ENCODE measurements at places on chromosomes 7 and 10. TPM values are rescaled to one million over a fixed set of nuclear protein-coding genes. Genes with fewer than 3 reads are reported as not detected.

- DNase-seq, result no peak
Measured at GRCh38 chr10:107971973-107972372, 807.5 kb upstream of the SORCS1 start.

DNA sequence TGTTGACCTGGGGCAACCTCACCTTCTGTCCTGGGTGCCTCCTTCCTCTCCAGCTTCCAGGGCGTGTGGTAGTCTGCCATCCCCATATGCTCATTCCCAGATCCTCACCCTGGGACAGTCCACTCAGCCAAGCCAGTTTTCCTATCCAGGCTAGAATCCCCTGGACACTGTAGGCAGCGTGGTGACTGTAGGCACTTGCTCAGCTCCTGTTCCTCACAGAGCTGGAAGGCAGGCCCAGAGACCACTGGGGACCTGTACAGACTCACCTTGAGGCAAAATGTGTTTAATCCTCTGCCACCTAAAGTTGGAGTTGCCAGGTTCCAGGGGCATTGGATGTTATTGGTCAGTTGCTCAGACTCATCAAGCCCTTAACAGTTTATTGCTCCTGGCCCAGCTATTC lies 2.4 kb upstream of the GRID1 start:
- DNase-seq, result no peak

CRYGN gene
- 0.59 TPM for total RNA-seq

DNA sequence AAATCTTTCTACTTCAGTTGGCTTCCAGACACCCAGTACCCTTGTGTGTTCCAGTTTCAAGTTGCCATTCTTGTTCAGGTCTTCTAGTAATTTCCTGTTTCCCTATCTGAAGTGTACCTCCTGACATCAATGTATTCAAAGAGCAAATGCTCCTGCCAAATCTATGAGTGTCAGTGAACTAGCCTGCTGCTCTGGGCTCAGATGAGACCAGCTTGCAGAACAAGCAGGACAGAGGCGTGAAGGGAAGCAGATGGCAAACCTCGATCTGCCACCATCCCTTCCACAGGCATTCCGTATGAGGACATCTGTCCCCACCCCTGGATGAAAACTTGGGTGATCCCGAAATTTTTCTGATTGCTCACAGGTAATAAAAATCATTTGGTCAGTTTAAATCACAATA lies 4.4 kb upstream of the MPP7 start:
- no peak for DNase-seq

TAX1BP1 gene
- 112 TPM for total RNA-seq

ITGB8 gene
- 35.1 TPM for total RNA-seq

DNA sequence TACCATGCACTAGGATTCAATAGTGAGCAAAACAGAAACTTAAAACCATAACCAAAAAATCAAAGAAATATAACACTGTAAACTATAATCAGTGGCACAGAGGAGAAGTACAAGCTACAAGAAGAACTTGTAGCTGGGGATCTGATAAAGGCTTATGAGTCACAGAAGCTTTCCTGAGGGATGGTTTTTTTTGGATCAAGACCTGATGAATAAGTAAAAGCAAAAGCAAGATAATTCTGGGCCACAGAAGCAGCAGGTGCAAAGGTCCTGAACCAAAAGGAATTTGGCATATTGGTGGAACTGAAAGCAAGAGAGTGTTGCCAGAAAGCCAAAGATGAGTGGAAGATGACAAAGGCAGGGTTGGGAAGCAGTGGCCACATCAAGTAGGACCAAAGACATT lies 37.4 kb upstream of the BET1 start:
- DNase-seq, result no peak

- peak; percentile 89 for DNase-seq
Measured at GRCh38 chr10:31142026-31142425, 110.4 kb upstream of the ZNF438 start.

IGFBP3 gene
- 2,046 TPM for total RNA-seq

ECD gene
- total RNA-seq, result 35.4 TPM

C10orf53 gene
- not detected for total RNA-seq

DNA sequence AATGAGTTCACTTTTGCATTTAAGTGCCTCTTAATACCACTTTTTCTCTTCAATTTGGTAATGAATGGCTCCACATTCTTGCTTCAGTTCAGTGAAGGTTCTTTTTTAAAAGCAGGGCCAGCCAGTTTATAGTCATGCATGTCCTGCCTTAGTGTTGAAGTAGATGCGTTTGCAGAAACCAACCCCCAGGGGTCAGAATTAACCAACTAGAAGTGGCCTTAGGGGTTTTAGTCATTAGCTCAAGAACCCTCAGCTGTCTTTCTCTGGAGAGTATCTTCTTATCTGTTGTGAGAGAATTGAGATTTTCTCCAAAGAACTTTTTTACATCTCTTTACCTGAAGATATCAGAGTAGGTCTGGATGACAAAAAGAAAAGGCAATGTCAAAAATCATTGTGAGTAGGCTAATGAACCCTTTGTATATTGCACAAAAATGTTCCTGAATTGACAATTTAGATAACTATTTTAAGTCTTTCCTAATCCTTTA lies 82.2 kb downstream of the PIK3CG start:
- peak; percentile 57 for DNase-seq

GRCh38 chr10:10605551-10606081 lies 412.1 kb upstream of the CELF2 start:
- peak; percentile 68 for DNase-seq

ZNF365 gene
- 9.1 TPM for total RNA-seq

GPR37 gene
- total RNA-seq, result 0.29 TPM

- DNase-seq, result no peak
Measured at GRCh38 chr7:128591705-128592104, 80.4 kb upstream of the GARIN1A start.

CCL24 gene
- not detected for total RNA-seq

GRCh38 chr7:46756996-46757395 lies 824.9 kb downstream of the TNS3 start:
- no peak for DNase-seq

OGDH gene
- 59.2 TPM for total RNA-seq

- no peak for DNase-seq
Measured at GRCh38 chr7:18450019-18450418, 45.5 kb upstream of the HDAC9 start.

ZNF488 gene
- 0.29 TPM for total RNA-seq

DNA sequence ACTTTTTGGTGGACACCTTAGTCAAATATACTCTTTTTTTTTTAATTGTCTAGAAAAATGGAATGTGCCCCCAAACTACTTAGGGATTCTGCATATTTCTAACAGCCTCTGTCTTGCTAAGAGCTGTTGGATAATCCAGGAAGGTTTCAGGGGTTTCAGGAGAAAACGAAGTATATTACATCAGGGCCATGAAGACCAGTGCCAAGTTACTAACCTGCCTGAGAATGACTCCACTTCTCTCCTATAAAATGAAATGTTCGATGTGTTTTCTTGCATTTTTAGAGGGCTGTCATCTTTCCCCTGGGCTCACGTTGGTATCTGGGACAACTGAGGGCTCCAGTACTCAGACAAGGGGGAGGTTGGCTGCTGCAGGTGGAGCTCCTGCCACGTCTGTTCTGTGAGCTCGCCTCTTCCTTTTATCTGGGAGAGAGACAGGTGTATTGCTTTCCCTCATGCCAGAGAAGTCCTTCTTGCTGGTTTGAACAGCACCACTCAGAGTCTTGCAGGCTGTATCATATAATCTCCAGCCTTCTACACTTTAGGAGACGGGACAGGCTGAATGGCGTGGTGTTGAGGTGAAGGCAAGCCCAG lies 71.3 kb downstream of the CAMK1D start:
- no peak for DNase-seq

DNA sequence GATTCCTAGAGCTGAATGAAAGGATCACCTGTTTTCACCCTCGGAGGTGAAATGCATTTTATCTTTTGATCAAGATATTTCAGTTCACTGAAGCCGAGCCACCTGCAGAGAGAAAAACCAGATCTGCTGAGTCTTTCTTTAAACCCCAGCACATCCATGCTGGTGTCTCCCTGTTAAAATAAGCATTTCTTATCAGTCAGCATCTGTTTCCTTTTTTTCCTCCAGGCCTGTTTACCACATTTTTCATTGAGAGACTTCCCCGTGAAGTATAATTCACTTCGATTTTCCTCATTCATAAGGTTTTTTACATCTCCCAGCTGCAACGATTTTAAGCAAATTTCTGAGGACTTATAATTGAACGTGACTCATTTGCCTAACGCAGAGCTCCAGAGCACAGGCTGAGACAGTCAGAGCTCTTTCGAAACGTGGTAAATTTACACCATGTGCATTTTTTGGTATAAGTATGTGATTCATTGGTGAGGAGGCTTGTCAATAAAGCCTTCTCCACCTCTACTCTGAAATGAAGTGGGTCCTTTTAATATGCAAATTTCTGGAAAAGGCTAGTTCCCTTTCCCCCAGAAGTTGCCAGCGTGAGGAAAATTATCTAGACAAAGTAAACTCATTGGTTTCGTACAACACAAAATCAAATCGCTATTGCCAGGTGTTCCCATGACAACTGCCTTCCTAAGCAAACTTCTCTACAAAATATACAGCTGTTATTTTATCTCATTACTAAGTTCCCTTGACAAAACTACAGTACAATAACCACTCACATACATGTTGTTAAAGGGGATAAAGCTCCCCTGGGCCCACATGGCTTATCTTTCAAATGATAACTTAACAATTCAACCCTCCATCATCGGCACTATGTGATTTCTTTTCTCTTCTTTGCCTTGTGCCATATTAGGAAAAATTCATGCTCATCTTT lies 374.8 kb upstream of the AKR1E2 start:
- peak; percentile 62 for DNase-seq

GRCh38 chr7:16046041-16046440 lies 359.6 kb upstream of the MEOX2 start:
- no peak for DNase-seq

- DNase-seq, result no peak
Measured at GRCh38 chr10:15208221-15208620, 39.7 kb upstream of the NMT2 start.

TMEM176A gene
- not detected for total RNA-seq

GRCh38 chr7:109126404-109127050 lies 556.9 kb downstream of the DNAJB9 start:
- DNase-seq, result no peak

HOXA7 gene
- 4.4 TPM for total RNA-seq

ZNF107 gene
- total RNA-seq, result 3.2 TPM

GRCh38 chr7:70356085-70356786 lies 758.0 kb downstream of the AUTS2 start:
- DNase-seq, result no peak

DNA sequence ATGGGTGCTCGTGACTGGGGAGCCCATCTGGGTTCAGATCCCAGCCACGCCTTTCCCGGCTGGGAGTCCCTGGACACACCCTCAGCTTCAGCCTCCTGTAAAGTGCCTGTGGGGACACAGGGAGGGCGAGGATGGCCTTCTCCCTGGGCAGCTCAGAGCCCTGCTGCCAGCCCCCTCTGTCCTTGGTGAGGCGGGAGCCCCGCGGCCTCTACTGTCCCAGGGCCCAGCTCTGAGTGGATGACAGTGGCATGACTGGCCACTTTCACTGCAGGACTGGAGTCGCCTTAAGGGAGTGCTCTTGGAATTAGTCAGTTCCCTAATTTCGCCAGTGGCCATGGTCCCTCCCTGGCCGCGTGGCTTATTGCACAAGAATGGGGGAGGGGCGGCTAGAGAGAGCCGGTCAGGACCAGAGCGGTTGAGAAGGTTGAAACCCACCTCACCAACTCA lies 4.6 kb downstream of the BRI3 start:
- DNase-seq, result peak; percentile 94

SSC4D gene
- 0.88 TPM for total RNA-seq

DNA sequence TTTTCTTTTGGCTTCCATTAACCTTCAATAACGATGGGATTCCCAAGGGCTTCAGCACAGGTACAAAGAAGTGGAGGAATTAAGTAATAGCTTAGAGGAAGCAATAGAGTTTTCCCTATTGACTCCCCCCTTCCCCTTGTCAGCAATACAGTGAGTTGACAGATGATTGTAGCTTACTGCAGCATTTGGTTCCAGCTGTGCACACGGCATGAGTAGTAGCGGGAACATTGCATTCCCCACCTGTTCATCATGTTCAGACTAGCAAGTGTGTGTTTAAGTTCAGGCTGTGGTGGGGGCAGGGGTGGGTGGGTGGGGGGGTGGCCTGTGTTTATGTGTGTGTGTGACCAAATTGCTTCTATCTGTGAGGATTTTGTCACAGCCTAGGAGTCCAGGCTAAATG lies 4.6 kb upstream of the ADRA2A start:
- no peak for DNase-seq

DNA sequence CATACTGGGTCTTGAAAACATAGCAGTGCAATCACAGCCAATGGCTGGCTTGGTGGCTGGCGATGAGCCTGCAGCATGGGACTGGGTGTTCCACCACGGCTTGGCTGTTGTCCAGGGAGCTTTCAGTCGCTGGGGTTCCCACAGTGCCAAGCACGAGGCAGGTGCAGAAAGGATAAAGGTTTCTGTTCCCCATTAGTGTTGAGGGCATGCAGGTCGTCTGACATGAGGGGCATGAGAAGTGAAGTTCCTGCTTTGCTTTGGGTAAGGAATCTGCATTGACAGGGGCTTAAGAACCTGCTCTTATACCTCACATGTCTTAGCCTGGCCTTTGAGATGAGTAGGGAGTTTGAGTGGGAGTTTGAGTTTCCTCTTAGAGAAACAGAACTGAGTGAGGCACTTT lies 9.0 kb upstream of the CFTR start:
- no peak for DNase-seq

PNLIPRP3 gene
- 0.59 TPM for total RNA-seq

DNA sequence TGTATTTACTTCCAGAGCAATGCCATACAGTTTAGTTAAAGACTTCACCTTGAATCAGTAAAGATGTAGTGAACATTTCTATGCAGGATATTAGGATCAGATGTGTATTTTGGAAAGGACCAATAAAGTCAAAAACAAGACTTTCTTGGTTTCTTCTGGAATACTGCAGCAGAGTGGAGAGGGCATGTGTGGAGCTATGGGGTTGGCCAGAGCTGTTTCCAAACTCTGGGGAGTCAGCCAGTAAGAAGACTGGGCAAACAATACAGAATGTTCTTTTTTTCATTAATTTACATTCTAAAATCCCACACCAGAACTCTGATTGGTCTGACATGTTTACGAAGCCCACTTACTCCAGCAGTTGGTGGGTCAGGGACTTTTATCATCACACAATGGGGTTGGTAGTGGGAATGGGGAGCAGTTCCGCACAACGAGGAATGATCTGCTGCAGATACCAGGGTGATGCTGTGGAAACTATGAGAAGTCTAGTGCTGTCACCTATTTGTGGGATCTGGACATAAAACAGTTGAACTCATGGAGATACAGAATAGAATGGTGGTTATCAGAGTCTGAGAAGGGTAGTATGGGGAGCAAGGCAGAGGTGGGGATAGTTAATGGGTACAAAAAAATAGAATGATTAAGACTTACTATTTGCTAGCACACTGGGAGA lies 267.7 kb downstream of the MALRD1 start:
- no peak for DNase-seq

DNA sequence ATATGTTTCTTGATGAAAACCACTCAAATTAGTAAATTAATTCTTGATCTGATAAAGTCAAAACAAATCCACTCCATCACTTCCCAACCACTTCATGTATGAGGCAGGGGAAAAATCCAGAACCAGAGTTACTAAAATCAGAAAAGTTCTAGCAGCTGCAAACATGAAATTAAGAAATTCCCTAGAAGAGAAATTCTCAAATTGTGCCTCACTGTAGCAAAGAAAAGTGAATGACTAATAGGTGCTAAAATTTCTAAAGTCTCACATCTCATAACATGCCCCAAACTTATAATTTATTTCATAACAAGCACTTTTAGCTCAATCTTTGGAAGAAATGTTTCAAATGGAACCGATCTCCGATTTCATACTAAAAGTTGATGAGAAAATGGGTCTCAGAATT lies 345.0 kb upstream of the AOAH start:
- DNase-seq, result no peak
